ENCODE measurements at places on chromosomes 16 and 17. TPM values are rescaled to one million over a fixed set of nuclear protein-coding genes. Genes with fewer than 3 reads are reported as not detected.

- no peak for DNase-seq
- peaks cover 47% of the 10 kb centered on the region for H3K4me1 ChIP-seq
- H3K4me3 ChIP-seq: no peak overlapping the region
- no peaks in the 10 kb centered on the region for H3K27me3 ChIP-seq
- peaks cover 6% of the 10 kb centered on the region for H3K36me3 ChIP-seq
- no peak overlapping the region for H3K27ac ChIP-seq
Observed at GRCh38 chr17:14091367-14091766, 22.1 kb downstream of the COX10 start.

Gene FBXW10
- total RNA-seq: not detected

GRCh38 chr16:69089091-69089910, 16.2 kb upstream of the HAS3 start:
- H3K36me3 ChIP-seq: no peaks in the 10 kb centered on the region

Gene HBA2
- not detected for total RNA-seq

- H3K27me3 ChIP-seq: peaks cover 53% of the 10 kb centered on the region
- H3K4me3 ChIP-seq: no peak overlapping the region
- H3K36me3 ChIP-seq: no peaks in the 10 kb centered on the region
- H3K4me1 ChIP-seq: peaks cover 4% of the 10 kb centered on the region
- no peak for DNase-seq
Observed at GRCh38 chr16:71384073-71384724, 25.7 kb downstream of the CALB2 start.

Gene KRT20
- total RNA-seq: not detected

DNA sequence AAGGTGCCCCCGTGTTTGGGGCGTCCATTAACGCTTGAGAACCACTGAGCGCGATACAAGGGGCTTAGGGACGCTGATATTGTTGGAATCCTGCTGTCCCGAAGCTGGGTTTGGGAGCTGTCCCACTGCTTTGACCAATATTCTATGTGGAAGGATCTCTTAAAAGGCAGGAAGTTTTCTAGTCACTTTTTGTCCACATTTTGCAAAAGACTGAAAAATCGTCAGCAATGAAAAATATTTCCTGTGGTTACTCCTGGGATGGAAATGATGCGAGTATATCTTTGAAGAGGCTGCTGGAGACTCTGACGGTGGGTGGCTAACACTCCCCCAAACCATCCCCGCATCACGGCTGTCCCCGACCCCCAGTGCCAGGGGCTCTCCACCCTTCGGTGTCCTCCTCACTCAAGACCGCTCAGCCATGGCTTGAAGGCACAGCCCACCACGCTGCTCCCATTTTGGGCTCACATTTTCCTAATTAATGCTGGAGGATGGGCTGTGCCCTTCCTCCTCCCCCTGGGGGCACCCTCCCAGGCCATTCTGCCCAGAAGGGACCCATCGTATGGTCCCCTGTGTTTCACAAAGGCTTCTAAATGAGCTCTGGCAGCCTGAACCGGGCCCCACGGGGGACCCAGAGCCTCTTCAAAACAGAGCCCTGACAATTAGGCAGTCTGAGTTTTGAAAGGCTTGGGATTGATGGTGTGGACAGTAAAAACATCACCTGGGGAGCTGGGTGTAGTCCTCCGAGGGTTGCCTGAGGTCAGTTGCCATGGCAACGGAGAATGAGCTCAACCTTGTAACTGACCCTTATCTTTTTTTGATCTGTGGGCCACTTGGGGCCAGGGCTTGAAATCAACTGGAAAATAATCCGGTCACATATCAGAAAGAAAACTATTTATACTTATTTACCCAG, 158.6 kb downstream of the C16orf78 start:
- peaks cover 2% of the 10 kb centered on the region for H3K4me1 ChIP-seq
- no peaks in the 10 kb centered on the region for H3K36me3 ChIP-seq
- no peak for DNase-seq
- no peak overlapping the region for H3K27ac ChIP-seq
- H3K4me3 ChIP-seq: no peak overlapping the region
- H3K27me3 ChIP-seq: peaks cover 27% of the 10 kb centered on the region

GRCh38 chr17:42270170-42270535, 6.0 kb downstream of the STAT5B start:
- H3K27ac ChIP-seq: peak overlapping the region; percentile 100
- peaks cover 62% of the 10 kb centered on the region for H3K4me1 ChIP-seq
- no peak for DNase-seq
- H3K36me3 ChIP-seq: no peaks in the 10 kb centered on the region
- peak overlapping the region; percentile 25 for H3K4me3 ChIP-seq

DNA sequence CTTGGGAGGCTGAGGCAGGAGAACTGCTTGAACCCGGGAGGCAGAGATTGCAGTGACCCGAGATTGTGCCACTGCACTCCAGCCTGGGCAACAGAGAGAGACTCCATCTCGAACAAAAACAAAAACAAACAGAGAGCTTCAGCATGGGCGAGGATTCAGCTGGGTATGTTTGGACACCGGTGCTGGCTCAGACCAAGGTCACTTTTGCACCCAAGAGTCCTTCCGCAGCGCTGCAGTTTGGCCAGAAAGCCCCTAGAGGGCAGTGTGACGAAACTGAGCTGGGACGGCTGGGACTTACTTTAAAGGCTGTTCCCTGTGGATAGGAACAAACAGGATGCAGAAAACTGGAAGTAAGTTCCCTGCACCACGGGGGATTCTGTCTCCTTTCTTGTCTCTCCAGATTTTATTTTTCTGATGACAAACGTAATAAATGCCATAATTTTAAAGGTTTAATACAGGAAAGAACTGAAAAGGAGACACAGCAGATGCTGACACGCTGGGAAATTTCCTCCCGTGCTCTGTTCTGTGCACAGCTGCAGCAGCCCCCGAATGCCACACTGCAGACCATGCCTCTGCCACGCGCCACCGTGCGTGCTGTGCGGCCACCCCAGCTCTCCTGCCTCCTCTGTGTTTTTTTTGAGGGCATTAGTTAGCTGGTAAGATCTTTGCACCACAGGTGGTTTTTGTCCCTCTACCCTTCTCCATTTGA, 25.2 kb upstream of the USP36 start:
- H3K4me1 ChIP-seq: peaks cover 6% of the 10 kb centered on the region
- H3K4me3 ChIP-seq: no peak overlapping the region
- H3K27ac ChIP-seq: no peak overlapping the region
- peak; percentile 52 for DNase-seq
- peaks cover 25% of the 10 kb centered on the region for H3K27me3 ChIP-seq

Gene TRIM72
- 0.17 TPM for total RNA-seq

GRCh38 chr16:19559242-19559910, 3.9 kb downstream of the VPS35L start:
- peaks cover 14% of the 10 kb centered on the region for H3K4me1 ChIP-seq
- no peaks in the 10 kb centered on the region for H3K27me3 ChIP-seq
- no peak overlapping the region for H3K4me3 ChIP-seq

GRCh38 chr17:44872131-44872768, 24.6 kb downstream of the HIGD1B start:
- H3K27me3 ChIP-seq: no peaks in the 10 kb centered on the region

DNA sequence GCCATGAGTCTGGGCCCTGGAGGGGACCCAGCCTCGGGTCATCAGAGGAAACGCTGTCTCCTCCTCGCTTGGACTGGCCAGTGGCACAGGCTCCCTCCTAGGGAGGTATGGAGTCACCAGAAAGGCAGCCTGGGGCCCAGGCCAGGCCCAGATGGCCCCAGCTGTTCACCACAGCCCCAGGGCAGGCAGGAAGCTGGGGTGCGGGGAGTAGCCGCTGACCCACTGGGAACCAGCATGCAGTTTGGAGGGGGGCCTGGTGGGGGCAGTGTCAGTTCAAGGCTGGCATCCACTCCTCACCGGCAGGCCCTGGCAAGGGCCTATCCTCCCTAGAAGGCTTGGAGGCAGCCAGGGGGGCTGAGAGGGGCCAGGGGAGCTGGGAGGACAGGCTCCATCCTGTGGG, 48.8 kb downstream of the SDK2 start:
- H3K27ac ChIP-seq: peak overlapping the region; percentile 53
- DNase-seq: no peak
- H3K27me3 ChIP-seq: no peaks in the 10 kb centered on the region
- no peaks in the 10 kb centered on the region for H3K36me3 ChIP-seq
- peaks cover 43% of the 10 kb centered on the region for H3K4me1 ChIP-seq

GRCh38 chr16:10647264-10647720, 47.4 kb downstream of the TEKT5 start:
- DNase-seq: no peak
- H3K36me3 ChIP-seq: no peaks in the 10 kb centered on the region
- no peaks in the 10 kb centered on the region for H3K4me1 ChIP-seq
- H3K27me3 ChIP-seq: peaks cover 7% of the 10 kb centered on the region
- no peak overlapping the region for H3K4me3 ChIP-seq

- no peaks in the 10 kb centered on the region for H3K36me3 ChIP-seq
- H3K27me3 ChIP-seq: peaks cover 11% of the 10 kb centered on the region
Observed at GRCh38 chr16:81817296-81817695, 38.2 kb downstream of the PLCG2 start.

GRCh38 chr17:78132084-78132676, 1.6 kb downstream of the TMC8 start:
- peaks cover 59% of the 10 kb centered on the region for H3K4me1 ChIP-seq
- peaks cover 11% of the 10 kb centered on the region for H3K36me3 ChIP-seq
- peak overlapping the region; percentile 99 for H3K4me3 ChIP-seq
- H3K27ac ChIP-seq: peak overlapping the region; percentile 98
- peak; percentile 40 for DNase-seq

Gene E2F4
- 64.6 TPM for total RNA-seq

Gene CTF1
- total RNA-seq: not detected

Gene HBA1
- 0.65 TPM for total RNA-seq
